Left kidney (tissue), 8 donors: ENCODE measurements at places on chromosomes 2 and 18. TPM values are rescaled to one million over a fixed set of nuclear protein-coding genes. Genes with fewer than 3 reads are reported as not detected.

DNA sequence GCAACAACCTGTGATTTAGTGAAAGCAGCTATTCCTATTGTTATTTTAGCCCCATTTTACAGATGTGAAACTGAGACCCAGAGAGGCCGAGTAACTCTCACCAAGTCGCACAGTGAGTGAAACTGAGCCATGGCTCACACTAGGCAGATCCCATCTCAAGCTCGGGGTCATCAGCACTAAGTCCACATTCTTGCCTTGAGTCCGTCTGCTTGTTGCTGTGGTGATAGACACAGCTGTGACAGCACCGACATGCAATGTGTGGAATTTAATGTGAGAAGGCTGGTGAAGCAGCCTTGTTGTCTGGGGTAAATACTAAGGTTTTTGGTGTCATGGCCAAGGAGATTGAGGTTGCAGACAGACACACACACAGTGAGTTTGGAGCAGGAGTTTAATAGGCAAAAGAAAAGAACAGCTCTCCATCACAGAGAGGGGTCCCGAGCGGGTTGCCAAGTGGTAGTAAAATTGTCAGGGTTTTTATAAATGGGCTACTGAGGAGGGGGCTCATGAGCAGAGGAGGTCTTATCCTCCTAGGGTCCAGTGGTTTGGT lies 40.2 kb upstream of the GMCL1 start:
- peak; percentile 83 for DNase-seq

GRCh38 chr2:223169830-223170605 lies 118.0 kb downstream of the KCNE4 start:
- DNase-seq, result no peak

DNA sequence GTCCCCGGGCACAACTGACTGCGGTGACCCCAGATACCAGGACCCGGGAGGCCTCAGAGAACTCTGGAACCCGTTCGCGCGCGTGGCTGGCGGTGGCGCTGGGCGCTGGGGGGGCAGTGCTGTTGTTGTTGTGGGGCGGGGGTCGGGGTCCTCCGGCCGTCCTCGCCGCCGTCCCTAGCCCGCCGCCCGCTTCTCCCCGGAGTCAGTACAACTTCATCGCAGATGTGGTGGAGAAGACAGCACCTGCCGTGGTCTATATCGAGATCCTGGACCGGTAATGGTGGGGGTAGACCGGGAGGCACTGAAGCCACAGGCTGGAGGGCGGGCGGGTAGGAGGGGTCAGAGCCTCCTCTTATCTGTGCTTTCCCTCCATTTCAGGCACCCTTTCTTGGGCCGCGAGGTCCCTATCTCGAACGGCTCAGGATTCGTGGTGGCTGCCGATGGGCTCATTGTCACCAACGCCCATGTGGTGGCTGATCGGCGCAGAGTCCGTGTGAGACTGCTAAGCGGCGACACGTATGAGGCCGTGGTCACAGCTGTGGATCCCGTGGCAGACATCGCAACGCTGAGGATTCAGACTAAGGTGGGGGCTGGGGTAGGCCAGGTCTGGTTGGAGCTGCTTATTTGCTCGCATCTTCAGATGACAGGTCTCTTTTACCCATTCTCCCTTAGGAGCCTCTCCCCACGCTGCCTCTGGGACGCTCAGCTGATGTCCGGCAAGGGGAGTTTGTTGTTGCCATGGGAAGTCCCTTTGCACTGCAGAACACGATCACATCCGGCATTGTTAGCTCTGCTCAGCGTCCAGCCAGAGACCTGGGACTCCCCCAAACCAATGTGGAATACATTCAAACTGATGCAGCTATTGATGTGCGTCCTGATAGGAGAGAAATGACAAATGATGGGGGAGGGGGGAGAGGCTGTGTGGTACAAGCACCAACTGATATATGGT lies 780 bp downstream of the HTRA2 start:
- DNase-seq, result no peak

DNA sequence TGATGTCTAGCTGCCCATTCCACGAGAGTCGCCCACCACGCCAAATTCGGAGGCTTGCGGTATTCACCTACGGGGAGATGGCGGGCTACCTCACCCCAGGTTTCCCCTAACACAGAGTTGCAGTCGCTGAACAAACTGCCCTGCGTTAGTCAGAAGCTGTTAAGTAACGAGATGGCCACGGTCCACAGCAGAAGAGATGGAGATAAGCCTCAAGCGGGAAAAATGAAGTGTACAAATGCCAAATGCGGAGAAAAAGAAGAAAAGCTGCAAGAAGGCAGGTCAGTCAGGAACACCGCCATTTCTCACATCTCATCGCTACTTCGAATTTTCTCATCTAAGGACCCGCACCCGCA lies 425 bp downstream of the ASB3 start:
- DNase-seq, result no peak

DNA sequence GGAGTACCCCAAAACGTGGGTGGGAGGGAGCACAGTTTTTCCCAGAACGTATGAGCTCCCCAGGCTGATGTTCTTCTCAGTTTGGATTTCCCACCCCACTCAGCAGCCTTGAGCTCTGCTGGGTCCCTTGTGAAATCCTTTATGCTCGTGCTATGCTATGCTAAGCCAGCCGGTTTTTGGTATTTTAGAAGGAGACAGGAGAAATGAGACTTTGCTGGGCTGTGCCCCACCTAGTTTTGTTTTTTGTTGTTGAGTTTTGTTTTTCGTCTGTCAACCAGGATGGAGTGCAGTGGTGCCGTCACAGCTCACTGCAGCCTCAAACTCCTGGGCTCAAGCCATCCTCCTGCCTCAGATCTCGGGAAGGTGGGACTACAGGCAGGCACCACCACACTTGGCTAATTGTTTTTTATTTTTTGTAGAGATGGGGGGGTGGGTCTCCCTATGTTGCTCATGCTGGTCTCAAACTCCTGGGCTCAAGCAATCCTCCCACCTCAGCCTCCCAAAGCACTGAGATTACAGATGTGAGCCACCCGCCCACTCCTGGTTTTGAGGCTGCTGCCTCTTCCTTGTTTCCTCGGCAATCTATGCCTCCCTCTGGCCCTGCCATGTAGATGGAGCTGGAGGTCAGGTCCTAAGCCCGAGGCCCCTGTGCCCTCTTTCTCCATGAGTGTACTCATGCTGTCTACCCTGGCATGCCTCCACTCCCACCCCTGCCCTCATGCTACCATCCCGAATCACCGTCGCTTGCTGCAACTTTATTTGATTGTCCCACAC lies 17.5 kb upstream of the MGAT4A start:
- no peak for DNase-seq

GRCh38 chr2:1754046-1754445 lies 9.7 kb upstream of the PXDN start:
- no peak for DNase-seq

GRCh38 chr2:237861875-237862527 lies 2.6 kb downstream of the RAMP1 start:
- no peak for DNase-seq

GRCh38 chr2:79935771-79936657 lies 368.5 kb downstream of the LRRTM1 start:
- DNase-seq, result peak; percentile 61

GRCh38 chr2:172489681-172490080 lies 62.3 kb downstream of the ITGA6 start:
- no peak for DNase-seq

DNA sequence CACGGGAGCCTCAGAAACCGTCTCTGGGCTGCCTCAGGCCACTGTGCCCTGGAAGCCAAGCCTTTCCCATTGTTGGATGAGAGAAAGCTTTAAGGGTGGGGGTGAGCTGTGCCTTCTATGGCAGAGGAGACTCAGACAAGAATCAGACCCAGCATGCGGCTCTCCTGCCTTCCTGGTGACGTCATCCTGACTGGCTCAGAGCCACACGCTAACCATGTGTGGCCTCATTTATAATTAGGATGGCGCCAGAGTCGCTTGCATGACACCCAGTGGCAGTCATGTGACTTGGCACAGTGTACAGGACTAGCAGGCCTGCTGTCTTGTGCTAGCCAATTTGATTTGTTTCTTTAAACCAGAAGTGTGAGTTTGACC lies 99.1 kb downstream of the SH3BP4 start:
- peak; percentile 85 for DNase-seq

- DNase-seq, result no peak
Measured at GRCh38 chr2:181805228-181806038, 86.1 kb upstream of the ITPRID2 start.

- DNase-seq, result no peak
Measured at GRCh38 chr2:188189356-188189755, 102.3 kb upstream of the GULP1 start.

DNA sequence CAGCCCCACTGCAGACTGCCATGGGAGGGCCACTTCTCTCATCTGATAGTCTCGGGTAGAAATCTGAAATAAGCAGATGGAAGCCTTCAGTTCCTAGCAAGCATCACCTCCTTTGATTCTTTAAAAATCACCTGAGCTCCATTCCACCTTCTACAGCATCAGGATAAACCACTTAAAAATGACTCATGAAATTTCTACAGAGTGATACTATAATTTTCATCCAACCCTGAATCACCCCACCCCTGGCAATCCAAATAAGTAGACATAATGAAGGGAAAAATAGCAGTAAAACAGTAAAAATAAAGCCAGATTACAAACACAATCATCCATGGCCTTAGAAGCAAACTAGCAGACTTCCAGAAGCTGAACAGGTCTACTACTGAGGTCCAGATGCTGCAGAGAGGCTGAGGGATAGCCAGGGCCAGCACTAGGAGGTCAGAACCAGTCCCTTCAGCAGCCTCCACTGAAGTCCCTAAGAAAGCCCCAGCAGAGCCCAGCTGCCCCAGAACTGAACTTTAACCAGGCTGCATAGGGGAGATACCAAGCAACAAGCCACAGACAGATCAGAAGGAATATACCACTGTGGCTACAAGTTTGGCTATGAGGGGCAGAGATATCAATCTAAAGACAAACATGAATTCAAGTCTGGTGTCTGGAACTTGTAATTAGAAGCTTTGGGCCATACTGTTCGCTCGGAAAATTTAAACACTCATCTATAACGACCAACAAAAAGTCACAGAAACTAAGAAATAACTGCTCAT lies 54.7 kb upstream of the RNU4ATAC start:
- DNase-seq, result no peak

- DNase-seq, result no peak
Measured at GRCh38 chr2:171688129-171688465, 828 bp downstream of the DYNC1I2 start.

DNA sequence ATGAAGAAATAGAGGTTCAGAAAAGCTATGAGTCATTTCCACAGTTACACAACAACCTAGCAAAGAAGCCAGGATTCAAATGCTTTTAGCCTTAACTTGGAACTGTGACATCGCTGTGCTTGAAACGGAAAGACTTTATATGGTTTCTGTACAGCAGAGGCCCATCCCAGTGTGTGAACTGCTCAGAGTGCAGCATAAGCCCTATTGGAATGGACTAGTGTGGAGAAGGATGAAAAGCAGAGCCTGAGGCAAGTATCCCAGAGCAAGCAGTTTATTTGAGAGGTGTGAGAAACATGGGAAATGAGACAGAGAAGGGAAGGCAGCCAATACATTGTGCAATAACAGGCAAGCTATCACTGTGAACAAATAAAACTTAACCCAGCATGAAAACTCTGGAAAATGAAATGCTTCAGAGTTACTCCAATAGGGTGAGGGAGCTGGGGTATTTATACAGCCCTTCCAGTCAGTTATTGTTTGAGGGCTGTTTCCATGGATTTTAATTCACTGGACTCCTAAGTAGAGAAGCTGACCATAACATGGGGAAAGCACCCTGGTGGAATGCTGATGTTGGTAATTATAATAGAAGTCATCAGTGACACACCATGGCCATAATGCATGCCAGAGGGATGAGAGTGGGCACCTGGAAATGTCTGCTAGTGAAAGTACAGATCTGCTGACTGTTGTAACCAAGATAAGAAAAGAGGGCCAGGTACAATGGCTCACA lies 254.0 kb upstream of the POU3F3 start:
- DNase-seq, result no peak

DNA sequence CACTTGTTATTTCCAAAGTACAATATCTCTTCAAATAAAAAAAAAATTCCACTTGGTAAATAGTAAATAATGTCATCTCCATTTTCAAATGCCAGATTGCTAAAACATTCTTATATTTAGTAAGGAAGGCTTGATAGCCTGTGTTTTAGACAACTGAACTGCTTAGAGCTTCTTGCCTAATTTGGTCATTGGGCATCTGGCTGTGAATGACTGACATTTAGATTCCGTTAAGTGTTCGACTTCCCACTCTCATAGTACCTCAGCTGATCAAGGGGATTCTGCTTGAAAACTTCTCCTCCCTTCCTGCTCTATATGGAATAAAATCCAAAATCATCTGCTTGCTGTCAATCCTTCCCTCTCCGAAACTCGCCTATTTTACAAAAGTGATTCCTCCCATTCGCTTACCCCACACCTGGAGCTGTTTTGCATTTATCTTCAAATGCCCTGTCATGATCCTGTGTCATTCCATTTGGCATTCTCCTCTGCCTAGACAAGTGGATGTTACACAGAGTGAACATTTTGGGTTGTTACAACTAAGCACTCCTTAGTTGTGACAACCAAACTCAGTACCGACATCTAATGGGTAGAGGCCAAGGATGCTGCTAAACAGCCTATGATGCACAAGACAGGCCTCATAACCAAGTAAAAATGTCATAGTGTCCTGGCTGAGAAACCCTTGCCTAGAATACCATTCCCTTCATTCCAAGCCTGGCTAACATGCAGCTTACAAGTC lies 181.0 kb downstream of the CDH2 start:
- DNase-seq, result no peak

DNA sequence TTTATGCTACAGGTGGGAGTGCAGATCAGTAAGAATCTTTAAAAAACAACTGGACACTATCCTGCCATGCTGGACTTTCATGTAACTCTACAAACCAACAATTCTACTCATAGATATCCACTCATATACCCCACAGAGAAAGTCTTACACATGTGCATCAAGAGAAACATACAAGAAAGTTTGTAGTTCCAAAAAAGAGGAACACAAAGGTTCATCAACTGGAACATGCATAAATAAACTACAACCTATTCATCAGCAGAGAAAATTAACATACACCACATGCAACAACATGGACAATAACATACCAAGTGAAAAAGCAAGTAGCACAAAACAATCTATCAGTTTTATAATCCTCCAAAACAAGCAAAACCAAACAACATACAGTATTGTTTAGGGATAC lies 17.0 kb downstream of the TCF4 start:
- DNase-seq, result no peak

- no peak for DNase-seq
Measured at GRCh38 chr18:41145516-41145915, 809.5 kb upstream of the PIK3C3 start.

DNA sequence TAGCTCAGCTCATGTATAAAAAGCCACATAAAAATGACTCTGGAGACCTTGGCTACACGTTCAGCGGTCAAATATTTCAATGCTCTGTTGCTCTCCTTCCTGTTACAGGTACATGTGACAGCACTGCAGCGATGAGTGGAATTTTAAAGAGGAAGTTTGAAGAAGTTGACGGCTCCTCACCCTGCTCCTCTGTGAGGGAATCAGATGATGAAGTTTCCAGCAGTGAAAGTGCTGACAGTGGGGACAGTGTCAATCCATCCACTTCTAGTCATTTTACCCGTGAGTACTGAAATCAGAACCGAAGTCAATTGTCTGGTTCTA lies 125.4 kb downstream of the CSRNP3 start:
- DNase-seq, result no peak

Gene REG3G
- polyA plus RNA-seq, result not detected

Gene SNED1
- 8.2 TPM for polyA plus RNA-seq

Gene GALNT14
- polyA plus RNA-seq, result 47.6 TPM

Gene LGALSL
- polyA plus RNA-seq, result 41.8 TPM

Gene TNP1
- polyA plus RNA-seq, result not detected

Gene NETO1
- 2.4 TPM for polyA plus RNA-seq

Gene RPRM
- 3.2 TPM for polyA plus RNA-seq

Gene IL1A
- polyA plus RNA-seq, result 0.17 TPM

Gene CRYGA
- polyA plus RNA-seq, result not detected

Gene NEU4
- 1.2 TPM for polyA plus RNA-seq

Gene ANKRD29
- polyA plus RNA-seq, result 0.93 TPM

Gene CABLES1
- 24.8 TPM for polyA plus RNA-seq

Gene PDCD1
- 0.13 TPM for polyA plus RNA-seq

Gene KIAA2012
- 0.12 TPM for polyA plus RNA-seq

Gene RNU2-63P
- polyA plus RNA-seq, result not detected
